ENCODE measurements at places on chromosomes 5 and 9. TPM values are rescaled to one million over a fixed set of nuclear protein-coding genes. Genes with fewer than 3 reads are reported as not detected.

- DNase-seq, result no peak
Measured at GRCh38 chr5:174325431-174325830, 279.9 kb downstream of the NSG2 start.

DNA sequence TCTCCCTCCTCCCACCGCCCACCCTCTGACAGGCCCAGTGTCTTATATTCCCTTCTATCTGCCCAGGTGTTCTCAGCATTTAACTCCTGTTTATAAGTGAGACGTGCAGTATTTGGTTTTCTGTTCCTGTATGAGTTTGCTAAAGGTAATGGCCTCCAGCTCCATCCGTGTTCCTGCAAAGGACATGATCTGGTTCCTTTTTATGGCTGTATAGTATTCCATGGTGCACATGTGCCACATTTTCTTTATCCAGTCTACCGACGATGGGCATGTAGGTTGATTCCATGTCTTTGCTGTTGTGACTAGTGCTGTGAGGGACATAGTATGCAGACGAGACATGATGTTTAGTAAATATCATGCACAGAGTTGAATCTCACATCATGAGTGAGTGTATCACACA lies 7.0 kb upstream of the SLC6A19 start:
- DNase-seq, result no peak

LVRN gene
- total RNA-seq, result not detected

- DNase-seq, result no peak
Measured at GRCh38 chr5:96870094-96871026, 5.9 kb upstream of the ERAP2 start.

DNA sequence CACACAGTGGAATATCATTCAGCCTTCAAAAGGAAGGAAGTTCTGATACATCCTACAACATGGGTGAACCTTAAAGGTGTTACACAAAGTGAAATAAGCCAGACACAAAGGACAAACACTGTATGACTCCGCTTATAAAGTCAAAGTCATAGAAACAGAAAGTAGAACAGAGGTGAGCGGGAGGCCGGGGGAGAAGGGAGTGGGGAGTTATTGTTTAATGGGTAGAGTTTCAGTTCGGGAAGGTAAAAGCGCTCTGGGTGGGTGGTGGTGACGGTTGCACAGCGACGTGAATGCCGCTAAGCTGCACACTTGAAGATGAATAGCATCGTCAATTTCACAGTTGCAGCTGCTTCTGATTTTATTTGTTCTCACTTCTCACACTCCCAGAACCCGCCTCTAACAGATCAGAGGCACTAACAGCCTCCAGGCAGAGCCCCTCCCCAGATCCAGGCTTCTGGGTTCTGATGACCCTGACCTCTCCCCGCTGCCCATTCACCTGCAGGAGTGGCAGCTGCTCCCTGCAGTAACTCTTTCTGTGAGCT lies 34.1 kb downstream of the BNIP1 start:
- DNase-seq, result no peak

GRCh38 chr5:82931110-82931509 lies 146.1 kb downstream of the TMEM167A start:
- no peak for DNase-seq

TYRP1 gene
- not detected for total RNA-seq

ADCY2 gene
- total RNA-seq, result not detected
